ENCODE measurements at places on chromosomes 5 and 9.

DNA sequence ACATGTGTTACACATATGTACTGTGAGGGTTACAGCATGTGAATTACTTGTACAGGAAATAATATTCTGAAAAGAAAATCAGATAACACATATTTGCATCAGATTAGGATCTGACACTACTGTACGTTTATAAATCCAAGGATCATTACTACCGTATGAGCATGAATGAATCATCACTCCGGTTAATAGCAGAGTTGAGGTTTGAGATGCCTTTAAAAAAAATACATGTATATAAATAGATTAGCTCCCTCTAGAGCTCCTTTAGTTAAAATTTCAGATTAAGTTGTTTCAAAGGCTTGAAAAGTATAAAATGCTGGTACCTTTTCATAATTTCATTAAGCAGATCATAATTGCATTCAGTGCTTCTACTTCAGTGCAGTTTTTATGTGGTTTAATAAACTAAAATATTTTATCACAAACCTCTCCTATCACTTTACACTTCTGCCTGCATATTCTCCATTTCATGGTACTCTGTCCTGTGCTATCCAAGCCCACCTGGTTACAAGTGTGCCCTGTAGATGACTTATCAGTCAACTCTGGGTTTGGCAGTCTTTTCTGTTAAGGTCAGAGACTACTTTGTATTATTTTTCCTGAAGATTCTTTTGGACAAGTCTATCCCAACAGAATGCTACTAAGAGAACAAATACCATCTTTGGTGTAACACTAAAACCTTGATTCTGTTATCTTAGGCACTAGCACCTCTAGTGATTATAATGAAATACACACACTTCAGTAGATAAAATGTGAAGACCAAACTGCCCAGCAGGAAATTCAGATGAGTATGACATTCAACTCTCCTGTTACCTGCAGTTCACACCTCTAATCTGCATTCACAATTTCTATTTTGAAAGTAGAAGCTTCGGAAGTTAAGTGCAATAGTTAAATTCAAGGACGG lies 48.0 kb upstream of the POU5F2 start:
- no peak for DNase-seq

- DNase-seq, result no peak
These were observed 26.8 kb downstream of the PIP5K1B start for GRCh38 chr9:68731857-68732256.

GRCh38 chr5:11214864-11215644 lies 454.0 kb upstream of the DAP start:
- no peak for DNase-seq

DNA sequence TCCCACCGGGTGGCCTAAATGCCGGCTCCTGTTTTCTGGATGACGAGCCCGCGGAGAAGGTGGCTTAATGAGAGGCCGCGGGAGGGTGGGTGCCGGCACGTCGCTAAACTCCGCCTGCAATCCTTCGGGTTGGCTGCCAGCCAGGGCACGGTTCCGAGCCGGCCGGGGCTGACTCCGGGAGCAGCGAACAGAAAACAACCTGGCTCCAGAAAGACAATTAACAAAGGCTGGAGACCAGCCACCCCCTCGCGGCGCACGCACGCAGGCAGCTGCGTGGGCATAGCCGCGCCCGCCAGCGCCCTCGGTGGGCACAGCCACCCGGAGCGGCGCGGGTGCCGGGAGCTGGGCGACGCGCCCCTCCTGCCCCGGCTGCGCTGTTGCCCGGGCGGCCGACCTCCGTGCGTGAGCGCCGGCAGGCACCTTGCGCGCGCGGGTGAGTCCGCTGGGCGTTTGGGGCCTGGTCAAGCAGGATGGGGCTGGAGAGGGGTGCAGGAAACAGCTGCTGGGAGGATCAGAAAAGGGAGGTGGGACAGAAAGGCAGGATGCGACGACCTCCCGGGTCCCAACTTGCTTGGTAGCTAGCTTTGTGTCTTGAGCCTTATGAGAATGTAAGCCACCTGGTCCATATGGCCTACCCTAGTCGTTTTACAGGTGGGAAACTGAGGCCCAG lies at the start of gene ARHGEF37:
Gene ARHGEF37 (plus strand): TSS at position 307 of the 670 bp plus-strand sequence. CDS start 16,272 bp downstream, outside the sequence.
- DNase-seq, result peak; percentile 89

DNA sequence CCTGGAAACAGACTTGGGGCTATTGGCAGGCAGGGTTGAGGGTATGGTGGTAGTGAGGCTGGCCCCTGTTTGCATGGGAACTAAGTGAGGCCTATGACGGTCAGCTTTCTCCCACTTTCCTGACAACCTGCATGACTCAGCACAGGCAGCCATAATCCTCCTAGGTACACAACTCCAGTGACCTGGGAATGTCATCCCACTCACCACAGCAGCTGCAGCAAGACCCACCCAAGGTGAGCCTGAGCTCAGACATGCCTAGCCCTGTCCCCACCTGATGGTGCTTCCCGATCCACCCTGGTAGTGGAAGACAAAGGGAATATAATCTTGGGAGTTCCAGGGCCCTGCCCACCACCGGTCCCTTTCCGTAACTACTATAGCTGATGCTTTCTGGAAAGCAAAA lies 178.7 kb downstream of the NDUFS4 start:
- no peak for DNase-seq
